ENCODE measurements at places on chromosomes 7 and 10. TPM values are rescaled to one million over a fixed set of nuclear protein-coding genes. Genes with fewer than 3 reads are reported as not detected.

- no peak for DNase-seq
Observed at GRCh38 chr10:49152037-49152436, 18.2 kb upstream of the FAM170B start.

DNA sequence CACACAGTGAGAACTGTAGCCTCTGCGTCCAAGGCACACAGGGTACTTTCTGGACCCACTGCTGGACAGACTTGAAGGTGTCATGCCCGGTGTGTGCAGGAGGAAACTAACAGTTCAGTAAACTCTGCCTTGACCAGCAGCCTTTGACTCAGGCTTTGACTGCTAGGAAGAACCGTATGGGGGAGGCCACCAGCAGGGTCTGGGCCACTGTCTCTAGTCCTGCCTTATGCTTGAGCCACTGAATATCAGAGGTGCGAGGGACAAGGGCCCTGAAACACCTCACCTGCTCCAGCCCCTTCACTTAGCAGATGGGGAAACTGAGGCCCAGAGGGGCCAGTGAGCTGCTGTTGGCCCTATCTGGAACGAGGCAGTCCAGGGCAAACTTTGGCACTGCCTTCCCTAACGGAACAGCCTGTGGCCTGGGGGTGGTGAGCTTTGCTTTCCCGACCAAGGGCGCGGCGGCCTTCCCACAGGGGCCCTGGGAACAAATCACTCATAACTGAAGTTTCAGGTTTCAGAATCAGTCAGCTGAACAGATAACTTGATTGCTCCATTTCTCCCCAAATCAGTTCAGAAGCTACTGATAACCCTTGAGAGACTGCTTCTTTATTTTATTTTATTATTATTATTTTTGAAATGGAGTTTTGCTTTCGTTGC, 130.0 kb downstream of the FAM53B start:
- no peak for DNase-seq

- no peak for DNase-seq
Observed at GRCh38 chr10:15652117-15652516, 67.6 kb downstream of the ITGA8 start.

GRCh38 chr10:21520509-21520908, 5.0 kb downstream of the SKIDA1 start:
- DNase-seq: no peak

SFXN3 gene
- polyA plus RNA-seq: 4.9 TPM

JAKMIP3 gene
- polyA plus RNA-seq: 0.12 TPM

DNA sequence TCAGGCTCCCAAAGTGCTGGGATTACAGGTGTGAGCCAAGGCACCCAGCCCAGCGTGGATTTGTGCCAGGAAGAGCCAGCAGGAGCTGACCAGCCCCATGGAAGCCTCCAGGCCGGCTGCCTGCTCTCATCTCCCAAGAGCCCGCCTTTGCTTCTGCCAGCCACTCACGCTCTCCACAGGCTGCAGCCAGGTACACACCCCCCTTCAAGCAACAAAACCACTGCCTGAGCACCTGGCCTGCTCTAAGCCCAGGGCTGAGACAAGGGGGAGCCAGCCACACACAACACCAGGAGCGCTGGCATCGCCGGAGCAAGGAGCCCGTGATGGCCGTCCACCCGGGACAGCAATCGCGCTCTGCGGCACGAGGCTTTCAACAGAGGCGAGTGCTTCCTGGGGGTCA, 34.5 kb downstream of the MAD1L1 start:
- no peak for DNase-seq
